Gastroesophageal sphincter (tissue), 4 donors: ENCODE measurements at places on chromosomes 7 and 10.

GRCh38 chr7:92436612-92437445, 10.5 kb upstream of the GATAD1 start:
- ATAC-seq, result no peak

DNA sequence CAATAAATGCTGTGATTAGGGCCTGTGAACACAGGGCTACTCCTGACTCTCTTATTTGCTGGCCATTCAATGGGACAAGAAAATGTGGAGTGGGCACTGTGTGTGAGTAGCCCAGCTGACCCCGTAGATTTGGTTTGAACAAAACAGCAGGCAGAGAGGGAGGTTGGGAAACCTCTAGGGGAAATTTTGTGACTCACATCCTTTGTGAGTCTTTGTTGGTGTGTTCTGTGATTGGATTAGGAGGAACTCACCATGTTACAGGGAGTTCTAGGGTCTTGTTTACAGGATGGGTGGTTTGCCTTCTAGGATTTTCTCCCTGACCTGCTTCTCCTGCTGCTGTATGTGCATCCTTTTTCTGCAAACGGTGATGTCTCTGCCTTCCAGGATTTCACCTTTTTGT, 128.3 kb upstream of the MKI67 start:
- ATAC-seq, result no peak

DNA sequence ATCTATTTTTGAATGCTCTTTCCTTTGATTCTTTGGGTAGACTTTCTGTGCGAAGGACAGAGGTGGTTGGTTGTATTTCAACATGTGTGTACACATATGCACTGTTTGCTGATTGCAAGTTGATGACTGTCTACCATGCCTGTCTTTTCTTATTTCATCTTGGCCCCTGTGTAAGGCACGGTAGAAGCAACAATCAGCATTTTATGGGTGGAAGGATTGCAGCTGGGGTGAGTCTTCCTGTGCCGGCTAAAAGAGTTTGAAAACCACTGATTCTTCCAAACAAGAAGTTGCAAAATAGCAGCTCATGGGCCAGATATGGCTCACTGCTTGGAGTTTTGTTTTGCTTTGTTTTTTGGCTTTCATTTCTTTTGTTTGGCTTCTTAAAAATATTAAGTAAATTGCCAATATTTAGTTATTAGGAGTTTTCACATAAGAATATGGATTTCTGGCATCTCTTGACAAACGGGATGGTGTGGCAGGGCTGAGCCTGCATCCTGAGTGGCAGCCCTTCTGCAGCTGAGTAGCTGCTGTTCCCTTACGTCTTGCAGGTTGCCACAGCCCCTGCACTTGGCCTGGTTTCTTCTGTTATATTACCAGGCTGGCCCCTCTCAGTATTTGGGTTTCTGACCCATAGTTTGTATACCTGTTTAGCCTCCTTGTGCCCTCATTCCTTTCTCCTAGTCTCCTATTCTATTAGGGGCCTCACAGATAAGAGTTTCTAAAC, 7.2 kb downstream of the ZNF862 start:
- peak; percentile 50 for ATAC-seq

- ATAC-seq, result no peak
Observed at GRCh38 chr10:3420527-3421469, 248.2 kb upstream of the PITRM1 start.

GRCh38 chr7:56078196-56078595, 14.1 kb downstream of the SUMF2 start:
- ATAC-seq, result no peak

GRCh38 chr10:127587668-127588365, 38.7 kb downstream of the NPS start:
- ATAC-seq, result no peak

DNA sequence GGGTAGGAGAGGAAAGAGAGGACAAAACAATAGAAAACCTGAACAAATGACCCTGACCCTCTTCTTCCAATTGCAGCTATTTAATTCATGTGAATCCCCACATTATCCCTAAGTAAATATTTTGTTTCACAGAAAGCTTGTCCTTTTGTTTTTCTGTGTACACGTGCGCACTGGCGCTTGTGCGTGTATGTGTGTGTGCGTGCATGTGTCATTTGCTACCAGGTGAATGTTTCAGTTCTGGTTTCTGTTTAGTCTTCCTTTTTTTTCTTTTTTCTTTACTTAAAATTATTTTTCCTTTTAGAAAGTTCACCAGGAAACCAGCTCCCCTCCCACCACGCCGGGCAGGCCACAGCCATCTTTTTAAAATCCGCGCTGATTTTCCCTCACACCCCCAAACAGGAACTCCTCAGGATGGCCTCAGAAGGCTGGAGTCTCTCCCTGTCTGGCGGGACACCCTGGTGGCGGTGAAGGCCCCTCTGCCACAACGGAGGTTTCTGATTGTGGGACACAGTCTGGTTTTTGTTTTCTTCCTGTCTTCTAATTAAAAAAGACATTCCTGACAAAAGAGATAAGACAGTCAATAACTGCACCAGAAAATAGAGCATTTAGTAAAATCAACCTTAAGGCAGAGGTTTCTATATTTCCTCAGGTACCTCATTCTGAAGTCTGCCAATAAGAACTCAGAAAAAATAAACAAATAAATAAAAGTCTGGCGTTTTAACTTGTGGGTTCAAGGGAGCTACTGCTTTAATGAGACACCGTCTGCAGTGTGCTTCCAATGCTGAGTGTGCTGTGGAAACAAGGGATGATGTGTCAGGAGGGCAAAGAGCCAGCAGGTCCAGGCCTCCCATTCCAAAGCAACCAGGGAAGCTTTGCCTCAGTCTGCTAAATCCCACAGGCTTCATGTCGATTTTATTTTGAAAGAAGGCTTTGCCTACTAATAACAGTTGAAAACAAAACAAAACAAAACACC, 17.4 kb downstream of the IRF5 start:
- no peak for ATAC-seq

DNA sequence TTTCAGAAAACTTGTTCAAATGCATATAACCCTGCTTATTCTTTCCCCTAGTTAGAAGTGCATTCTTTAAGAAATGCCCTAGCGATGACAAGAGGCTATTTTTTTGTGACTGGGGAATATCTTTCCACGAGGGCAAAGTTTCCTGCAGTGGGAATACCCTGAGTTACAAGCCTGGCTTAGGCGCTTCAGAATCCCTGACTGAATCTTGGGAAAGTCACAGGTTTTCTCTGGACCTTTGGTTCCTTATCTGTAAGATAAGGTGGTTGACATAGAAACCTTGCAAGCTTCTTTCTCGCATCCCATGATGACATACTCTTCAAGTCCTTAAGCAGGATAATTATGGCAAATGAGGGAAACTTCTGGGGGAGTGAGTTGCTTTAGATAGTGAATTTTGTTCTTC, 80.5 kb upstream of the FZD8 start:
- ATAC-seq, result no peak

- no peak for ATAC-seq
Observed at GRCh38 chr7:139341776-139342226, 664 bp downstream of the FMC1 start.

DNA sequence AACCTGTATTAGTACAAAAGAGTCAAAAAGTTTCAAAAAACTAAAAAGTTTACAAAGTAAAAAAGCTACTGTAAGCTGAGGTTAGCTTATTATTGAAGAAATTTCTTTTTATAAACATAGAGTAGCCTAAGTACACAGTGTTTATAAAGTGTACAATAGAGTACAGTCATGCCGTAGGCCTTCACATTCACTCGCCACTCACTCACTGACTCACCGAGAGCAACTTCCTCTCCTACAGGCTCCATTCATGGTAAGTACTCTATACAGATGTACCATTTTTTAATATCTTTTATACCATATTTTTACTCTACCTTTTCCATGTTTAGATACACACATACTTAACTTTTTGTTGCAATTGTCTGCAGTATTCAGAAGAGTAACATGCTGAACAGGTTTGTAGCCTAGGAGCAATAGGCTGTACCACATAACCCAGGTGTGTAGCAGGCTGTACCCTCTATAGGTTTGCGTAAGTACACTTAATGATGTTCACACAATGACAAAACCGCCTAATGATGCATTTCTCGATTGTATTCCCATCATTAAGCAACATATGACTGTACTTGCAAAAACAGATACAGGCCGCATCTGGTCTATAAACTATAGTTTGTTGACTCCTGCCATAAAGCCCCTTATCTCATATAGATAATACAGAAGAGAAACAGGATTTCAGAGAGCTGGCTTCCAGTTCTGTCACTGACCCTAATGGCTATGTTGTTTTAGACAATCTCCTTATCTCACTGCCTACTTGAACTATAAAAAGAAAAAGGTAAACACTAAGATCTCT, 438.8 kb downstream of the HTR7 start:
- no peak for ATAC-seq
